Globus pallidus (tissue), 1 donor: ENCODE measurements at places on chromosomes 7 and 10.

DNA sequence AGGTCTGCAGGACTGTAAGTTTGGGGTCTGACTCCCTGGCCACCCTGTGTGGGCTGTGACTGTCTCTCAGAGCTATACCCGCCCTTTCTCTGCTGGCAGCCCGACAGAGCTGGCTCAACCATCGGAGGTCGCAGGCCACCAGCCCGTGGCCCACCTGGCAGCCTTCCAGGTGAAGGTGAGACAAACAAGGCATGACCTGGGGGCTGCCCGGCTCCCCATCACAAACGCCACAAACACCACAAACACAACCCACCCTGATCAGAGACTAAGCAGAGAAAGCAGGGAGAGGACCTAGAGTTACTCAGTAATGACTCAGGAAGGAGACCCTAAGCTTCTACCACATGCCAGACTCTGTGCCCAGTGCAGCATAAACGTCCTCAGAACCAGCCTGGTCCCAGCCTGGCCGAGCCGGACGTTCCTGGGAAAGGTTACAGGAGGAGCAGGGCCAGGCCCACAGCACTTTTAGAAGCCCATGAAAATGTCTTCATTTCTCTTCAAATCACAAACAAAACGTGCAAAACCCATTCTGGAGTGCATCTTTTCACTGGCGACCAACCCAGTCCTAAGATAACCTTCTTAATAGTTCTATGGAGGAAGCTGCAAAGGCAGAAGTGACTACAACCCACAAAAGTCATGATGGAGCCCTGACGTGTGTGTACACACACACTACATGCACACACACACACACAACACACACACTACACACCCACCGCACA, 66.8 kb downstream of the MKI67 start:
- no peak for DNase-seq

DNA sequence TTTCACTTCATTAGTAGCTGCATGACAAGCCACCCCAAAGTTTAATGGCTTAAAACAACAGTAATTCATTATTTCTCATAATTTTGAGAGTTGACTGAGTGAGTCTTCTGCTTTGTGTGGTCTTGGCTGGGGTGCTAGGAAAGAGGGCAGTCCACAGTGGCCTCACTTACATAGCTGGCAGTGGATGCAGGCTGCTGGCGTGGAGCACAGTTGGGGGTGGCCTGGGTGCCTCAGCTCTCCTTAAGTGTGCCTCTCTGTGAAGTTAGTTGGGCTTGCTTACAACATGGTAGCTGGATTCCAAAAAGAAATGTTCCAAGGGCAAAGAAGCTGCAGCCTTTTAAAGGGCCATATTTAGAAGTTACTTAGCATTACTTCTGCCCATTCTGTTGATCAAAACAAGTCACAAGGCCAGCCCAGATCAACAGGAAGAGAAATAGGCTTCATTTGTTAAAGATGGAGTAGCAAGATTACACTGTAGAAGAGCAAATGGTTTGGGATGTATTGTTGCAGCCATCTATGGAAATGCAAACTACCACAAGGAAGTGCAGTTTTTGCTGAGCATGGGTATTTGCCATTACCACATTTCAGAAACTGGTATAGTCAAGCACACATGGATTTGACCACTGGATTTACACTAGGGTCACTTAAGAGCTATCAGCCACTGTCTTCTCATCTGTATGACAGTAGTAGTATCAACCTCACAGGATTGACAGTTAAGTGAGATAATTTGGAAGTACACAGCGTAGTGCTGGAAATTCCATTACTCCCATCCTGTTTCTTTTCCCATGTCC, 33.6 kb downstream of the ZEB1 start:
- peak; percentile 28 for DNase-seq

GRCh38 chr7:77800158-77800557, 1.6 kb downstream of the PHTF2 start:
- no peak for DNase-seq

DNA sequence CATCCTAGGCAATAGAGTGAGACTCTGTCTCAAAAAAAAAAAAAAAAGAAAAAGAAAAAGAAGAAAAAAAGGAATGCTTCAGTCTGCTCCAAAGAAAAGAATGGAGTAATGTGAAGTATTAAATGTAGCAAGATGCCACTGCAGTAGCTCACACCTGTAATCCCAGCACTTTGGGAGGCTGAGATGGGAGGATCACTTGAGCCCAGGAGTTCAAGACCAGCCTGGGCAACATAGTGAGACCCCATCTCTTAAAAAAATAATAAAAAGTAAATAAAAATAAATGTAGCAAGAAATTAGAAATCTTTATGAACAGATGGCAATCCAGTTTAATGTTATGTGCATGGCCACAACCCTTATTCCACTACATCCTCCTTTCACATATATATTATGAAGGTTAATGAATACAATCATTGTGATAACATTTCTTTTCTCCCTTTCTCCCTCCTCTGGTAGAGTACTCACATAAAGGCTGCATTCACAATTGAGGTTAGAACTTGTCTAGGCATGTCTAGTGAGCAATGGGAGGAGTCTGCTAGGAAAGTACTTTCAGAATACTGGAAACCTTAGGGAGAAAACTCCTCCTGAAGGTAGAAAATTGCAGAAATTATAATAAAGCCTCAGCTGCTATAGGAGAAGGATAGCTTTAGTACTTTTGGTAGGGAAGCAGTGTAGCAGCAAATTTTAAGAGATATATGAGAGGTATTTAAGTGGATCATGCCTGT, 20.4 kb downstream of the KLLN start:
- DNase-seq = no peak

GRCh38 chr10:77428691-77429395, 208.8 kb downstream of the KCNMA1 start:
- peak; percentile 18 for DNase-seq
